ENCODE measurements at places on chromosomes 2 and 18.

DNA sequence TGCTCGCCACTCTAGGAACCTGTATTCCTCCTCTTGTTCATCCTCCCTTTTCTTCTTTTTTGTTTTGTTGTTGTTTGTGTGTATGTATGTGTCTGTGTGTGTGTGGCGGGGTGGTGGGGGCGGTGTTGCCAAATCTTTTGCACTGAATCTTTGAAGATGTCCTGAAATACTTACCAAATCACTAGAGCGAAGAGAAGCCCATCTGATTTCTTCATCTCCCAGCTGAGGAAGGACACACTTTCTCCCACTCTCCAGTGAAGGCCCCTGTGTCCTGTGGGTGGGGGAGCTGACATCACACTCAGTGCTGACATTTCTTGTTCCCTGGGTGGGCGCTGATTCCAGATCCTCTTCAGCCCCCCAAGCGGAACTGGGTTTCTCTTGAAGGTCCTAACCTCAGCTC, 74.5 kb downstream of the NEDD4L start:
- DNase-seq = no peak

DNA sequence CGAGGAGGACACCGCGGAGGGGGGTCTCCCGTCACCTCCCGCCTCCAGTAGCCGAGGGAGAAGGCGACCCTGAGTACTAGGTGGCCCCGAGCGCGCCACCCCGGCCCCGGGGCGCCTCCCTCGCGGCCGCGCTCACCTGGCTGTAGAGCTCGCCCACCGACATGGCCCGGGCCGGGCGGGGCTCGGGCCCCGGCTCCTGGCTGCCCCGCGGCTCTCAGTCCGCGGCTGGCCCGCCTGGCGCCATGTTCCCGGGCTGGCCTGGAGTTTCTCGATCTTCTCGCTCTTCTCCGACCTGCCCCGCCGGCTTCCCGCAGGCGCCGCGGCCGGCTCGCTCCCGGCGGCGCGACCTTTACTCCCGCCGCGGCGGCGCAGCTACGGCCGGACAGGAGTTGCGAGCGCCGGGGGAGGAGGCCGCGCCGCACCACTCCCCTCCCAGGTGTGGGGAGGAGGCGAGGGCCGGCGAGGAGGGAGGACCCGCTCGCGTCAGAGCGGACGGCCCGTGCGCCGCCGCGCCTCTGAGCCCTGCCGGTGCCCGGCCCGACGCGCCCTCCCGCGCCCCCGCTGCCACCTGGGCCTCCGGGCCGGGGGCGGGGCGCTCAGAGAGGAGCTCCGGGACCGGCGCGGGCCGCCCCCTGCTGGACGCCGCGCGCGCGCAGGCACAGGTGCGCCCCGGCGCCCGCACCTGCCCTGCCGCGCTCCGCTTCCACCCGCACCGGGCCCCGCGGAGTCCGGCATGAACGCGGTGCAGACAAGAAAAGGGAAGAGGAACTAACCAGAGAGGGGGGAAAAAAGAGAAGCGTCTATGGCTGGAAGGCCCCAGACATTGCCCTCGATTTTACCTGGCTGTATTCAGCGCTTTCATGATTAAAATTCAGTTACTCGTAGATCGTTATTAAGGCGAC, at the start of gene MYO5B:
Gene MYO5B (minus strand): TSS at position 517 of the 902 bp plus-strand sequence. CDS start 354 bp downstream, at position 163.
- DNase-seq = peak; percentile 24

- no peak for DNase-seq
Measured at GRCh38 chr2:139872032-139872431, 1091.8 kb upstream of the NXPH2 start.

GRCh38 chr18:22490429-22490846, 72.7 kb upstream of the CTAGE1 start:
- peak; percentile 9 for DNase-seq

GRCh38 chr2:223306371-223306770, 254.4 kb downstream of the KCNE4 start:
- DNase-seq = peak; percentile 25

- no peak for DNase-seq
Measured at GRCh38 chr2:54083445-54083844, 32.0 kb upstream of the ACYP2 start.

GRCh38 chr2:101753720-101754490, 56.4 kb downstream of the MAP4K4 start:
- DNase-seq = no peak

- no peak for DNase-seq
Measured at GRCh38 chr2:71619230-71619741, 165.9 kb downstream of the DYSF start.

- no peak for DNase-seq
Measured at GRCh38 chr2:43569921-43570320, 25.9 kb downstream of the THADA start.

- no peak for DNase-seq
Measured at GRCh38 chr2:16726577-16726976, 60.9 kb upstream of the CYRIA start.

DNA sequence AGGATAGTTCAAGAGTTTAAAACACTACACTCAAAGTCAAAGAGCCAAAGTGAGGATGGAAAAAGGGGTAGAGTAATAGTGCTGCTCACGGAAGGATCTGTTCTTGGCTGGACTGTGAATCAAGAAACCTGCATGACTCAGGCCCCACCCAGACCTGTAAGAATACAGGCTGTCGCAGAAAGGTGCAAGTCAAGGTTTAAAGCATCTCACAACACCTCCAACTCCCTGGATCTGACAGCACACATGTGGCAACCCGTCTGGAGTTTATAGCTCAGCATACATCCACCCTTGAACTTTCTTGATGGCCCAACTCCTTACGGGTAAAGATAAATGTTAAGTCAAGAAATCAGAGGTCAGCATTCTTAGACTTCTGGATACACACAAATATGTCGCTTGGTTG, 6.3 kb downstream of the KIAA2012 start:
- DNase-seq = no peak

DNA sequence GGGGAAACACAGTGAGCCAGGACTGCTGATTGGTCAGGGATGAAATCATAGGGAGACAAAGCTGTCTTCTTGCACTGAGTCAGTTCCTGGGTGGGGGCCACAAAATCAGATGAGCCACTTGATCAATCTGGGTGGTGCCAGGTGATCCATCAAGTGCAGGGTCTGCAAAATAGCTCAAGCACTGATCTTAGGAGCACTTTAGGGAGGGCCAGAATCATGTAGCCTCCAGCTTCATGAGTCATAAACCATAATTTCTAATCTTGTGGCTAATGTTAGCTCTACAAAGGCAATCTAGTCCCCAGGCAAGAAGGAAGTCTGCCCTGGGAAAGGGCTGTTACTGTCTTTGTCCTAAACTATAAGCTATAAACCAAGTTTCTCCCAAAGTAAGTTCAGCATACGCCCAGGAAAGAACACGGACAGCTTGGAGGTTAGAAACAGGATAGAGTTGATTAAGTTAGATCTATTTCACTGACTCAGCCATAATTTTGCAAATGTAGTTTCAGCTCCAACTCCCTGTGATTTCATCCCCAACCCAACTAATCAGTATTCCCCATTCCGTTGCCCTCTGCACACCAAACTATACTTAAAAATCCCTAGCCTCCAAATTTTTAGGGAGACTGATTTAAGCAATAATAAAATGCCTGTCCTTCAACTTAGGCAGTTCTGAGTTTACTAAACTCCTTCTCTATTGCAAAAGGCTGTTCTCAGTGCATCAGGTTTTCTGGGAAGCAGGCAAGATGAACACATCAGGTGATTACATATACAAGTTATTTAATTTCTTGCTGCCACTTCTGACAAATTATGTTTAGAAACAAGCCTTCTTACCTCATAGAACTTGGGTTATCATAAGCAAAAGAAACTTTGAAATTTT, 226.9 kb upstream of the SPOPL start:
- no peak for DNase-seq

DNA sequence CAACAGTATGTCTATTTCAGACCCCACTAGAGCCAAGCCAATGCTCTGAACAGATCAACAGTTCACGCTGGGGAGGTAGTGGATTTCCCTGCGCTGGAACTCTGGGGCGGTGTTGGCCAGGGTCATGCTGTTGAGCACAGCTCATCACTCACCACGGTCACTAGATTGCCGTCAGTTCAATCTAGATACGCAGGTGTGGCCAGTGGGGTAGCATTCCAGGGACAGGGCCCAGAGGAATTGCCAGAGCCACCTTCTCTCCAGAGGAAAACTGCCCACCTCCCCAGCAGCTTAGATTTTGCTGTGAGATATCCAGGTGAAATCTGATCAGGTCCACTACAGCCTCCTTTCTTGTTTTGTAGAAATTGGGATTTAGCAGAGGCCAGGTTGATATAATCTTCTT, 101.8 kb downstream of the SOX11 start:
- DNase-seq = no peak

GRCh38 chr2:132609101-132609890, 60.7 kb downstream of the LYPD1 start:
- DNase-seq = no peak

DNA sequence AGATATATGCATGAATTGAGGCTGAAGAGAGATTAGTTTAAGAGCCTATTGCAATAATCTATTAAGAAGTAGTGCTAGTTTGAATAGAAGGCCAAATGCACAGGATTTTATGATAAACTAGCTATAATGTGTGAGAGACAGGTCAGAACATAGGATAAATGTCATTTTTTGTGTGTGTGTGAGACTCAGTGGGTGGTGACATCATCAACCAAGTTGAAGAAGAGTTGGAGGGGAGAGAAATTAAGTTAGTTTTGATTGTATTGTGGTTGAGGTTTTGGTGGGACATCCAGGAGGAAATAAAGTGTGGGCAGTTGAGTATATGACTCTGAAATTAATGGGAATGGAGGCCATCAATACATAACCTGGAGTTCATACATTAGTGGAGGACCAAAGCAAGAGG, 320.1 kb upstream of the CWC22 start:
- DNase-seq = no peak

- no peak for DNase-seq
Measured at GRCh38 chr2:17606851-17607250, 66.4 kb downstream of the VSNL1 start.

GRCh38 chr18:2223449-2223848, 347.9 kb downstream of the METTL4 start:
- DNase-seq = no peak

DNA sequence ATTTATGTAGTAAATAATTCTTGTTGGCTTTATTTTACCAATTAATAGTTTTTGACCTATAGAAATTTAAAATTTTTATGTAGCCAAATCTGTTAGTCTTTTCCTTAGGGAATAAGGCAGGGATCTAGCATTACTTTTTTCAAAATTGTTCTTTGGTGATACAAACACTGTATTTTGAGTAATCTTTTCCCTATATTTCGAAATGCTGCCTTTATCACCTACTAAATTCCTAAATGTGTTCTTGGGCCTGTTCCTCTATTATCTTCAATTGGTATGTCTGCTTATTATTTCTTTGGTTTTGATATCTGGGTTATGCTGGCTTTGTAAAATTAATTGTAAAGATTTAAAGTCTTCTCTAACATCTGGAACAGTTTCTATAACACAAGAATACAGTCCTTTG, 87.5 kb downstream of the DYSF start:
- DNase-seq = no peak

DNA sequence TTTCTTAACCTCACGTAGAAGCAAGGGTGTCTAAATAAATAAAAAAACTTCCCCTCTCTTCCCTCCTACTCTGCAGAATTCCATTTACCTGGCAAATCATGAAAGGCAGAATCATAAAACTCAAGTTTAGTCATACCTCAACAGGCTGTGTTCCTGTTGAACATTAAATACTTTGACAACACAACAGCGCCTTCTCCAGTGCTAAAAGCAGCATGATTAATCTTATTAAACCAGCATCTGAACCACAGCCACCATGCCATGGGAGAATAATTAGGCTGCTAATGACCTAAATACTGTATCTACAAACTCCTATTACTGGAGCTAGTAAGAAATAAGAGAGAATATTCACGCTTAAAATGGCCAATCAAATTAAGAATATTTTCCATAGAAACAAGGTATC, 68.1 kb downstream of the CDH2 start:
- no peak for DNase-seq

DNA sequence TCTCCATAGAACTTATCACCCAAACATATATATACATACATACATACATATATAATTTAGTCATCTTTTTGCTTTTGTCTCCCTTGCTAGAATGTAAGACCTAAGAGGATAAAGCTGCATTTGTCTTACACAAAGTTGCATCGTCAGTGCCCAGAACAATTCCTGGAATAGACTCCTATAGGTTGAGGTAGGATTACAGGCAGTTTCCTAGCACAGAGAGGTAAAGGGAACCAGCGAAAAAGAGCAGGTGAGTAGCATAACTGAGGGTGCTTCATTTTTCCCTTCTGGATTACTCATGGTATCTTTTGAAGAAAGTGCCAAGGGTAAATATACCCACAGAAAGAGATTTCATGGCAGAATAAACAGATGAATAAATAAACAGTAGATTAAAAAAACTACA, 68.1 kb upstream of the AMMECR1L start:
- DNase-seq = no peak

- no peak for DNase-seq
Measured at GRCh38 chr2:55761024-55761423, 67.4 kb upstream of the PNPT1 start.

- peak; percentile 28 for DNase-seq
Measured at GRCh38 chr2:179268277-179268925, 3.8 kb upstream of the SESTD1 start.

DNA sequence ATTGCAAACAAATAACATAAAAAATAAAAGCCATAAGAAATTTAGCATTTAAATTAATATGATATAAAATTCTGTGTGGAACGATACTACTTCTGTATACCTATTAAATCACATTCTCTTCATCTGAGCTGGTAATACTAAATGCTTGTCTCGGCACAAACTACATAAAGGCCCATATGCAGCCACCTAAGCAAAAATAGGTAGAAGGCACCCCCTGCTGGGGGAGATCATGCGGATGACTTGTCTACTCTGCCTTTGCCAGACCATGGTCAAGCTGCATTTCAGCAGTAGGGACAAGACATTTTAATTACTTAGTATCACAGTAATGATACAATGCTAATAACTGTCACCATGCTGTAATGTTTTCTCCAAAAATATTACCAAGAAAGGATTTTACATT, 108.0 kb downstream of the CDH19 start:
- peak; percentile 75 for DNase-seq

GRCh38 chr2:122080871-122081270, 325.4 kb downstream of the TSN start:
- DNase-seq = no peak

GRCh38 chr2:170362313-170362870, 184.4 kb downstream of the MYO3B start:
- DNase-seq = no peak

DNA sequence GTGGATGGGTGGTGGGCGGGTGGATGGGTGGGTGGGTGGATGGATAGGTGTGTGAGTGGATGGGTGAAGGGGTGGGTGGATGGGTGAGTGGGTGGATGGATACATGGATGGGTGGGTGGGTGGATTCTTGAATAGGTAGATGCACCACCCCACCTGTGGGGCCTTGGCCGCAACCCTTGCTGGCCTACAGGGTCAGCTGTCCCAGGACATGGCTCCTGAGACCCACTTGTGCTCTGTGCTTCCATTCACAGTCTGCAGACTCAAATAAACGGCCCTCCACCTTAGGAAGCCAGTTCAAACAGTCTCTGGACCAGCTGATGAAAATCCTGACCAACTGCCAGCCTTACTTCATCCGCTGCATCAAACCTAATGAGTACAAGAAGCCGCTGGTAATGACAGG, 54.4 kb downstream of the MYO7B start:
- DNase-seq = no peak
